ENCODE measurements at places on chromosomes 2 and 18.

GRCh38 chr2:45554073-45554741 is 56.9 kb downstream of the SRBD1 start:
- no peak for DNase-seq

DNA sequence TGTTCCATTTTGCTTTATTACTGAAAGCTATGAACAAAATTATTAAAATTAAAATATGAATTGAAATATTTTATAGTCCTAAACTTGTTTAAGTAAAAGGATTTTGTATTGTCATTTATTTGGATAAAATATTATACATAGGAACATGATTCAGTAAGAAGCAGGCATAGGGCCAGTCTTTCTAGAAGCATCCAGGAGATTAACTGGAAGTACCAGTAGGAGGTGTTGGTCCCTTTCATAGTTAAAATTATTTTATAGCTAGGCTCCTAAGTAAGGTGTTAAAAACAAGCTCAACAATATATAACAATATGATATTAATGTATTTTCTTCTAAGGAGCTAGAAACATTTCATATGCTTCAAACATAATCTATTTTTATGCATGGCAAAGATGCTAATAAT is 43.7 kb downstream of the FIGN start:
- no peak for DNase-seq

- DNase-seq: no peak
Measured at GRCh38 chr2:3703757-3704355, 481 bp downstream of the DCDC2C start.

DNA sequence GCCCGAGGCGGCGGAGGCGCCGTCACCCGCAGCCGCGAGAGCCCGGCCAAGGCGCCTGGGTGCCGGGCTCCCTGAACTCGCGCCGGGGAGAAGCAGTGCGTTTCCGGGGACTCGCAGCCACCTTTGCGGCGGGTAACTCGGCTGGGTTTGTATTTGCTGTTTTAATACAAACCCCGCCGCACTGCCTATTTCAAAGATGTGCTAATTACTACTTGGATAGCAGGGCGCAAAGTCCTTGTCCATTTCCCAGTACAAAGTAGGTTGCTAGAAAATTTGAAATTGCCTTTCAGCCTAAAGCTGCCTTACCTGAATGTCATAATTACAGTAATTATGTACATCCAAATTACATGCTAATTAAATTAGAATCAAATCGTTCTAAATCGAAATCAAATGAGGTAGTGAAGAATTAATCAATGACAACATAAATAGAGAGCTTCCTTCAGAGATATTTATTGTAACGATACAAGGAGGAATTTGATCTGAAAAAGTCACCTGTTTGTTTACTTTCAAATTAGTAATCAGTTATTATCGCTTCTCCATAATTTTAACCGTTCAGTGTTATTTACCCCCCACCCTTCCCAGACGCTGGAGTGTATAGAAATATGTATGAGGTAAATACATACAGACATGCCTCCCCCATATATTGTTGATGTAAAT is 8.1 kb downstream of the SP9 start:
- no peak for DNase-seq

DNA sequence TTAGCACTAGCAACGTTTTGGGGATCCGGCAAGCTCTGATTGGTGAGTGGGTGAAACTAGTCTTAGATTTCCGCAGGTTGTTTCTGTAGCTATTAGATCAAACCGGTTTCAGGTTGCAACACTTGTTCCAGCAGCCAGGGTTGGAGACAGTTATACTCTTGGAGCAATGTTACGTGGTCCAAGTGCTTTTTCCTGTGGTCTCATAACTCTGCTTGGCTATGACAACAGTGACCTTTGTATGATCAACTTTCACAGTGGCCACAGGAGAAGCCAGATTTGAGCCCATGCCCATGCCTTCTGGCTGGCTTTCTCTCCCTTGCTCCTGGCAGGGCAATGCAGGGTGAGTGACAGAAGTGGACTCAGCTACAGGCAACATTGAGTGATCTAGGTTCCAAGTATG is 84.5 kb upstream of the TAF1B start:
- no peak for DNase-seq

DNA sequence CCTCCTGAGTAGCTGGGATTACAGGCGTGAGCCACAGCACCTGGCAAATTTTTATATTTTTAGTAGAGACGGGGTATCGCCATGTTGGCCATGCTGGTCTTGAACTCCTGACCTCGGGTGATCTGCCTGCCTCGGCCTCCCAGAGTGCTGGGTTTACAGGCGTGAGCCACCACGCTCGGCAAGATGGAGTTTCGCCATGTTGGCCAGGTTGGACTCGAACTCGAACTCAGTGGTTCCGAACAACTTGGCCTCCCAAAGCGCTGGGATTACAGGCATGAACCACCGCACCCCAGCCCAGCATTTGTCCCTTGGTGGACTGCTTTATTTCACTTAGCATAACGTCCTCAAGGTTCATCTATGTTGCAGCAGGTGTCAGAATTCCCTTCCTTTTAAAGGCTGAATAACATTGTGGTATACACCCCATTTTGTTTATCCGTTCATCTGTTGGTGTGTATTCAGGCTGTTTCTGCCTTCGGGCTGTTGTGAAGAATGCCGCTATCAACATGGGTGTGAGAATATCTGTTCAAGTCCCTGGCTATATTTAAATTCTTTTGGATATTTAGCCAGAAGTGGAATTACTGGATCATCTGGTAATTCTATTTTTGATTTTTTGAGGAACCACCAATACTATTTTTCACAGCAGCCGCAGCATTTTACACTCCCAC is 1.2 kb upstream of the CENPA start:
- DNase-seq: no peak

- DNase-seq: no peak
Measured at GRCh38 chr2:65453916-65454315, 21.5 kb upstream of the SPRED2 start.

DNA sequence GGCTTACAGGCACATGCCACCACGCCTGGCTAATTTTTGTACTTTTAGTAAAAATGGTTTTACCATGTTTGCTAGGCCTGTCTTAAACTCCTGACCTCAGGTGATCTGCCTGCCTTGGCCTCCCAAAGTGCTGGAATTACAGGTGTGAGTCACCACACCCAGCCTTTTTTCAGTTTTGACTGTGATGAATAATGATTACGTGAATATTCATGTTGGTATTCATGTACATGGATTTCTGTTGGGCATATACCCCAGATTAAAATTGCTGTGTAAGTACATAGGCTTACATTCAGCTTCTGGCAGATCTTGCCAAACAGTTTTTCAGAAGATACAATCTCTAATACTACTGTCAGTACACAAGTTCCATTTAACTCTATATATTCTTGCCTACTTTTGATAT is 20.9 kb downstream of the SLC39A10 start:
- no peak for DNase-seq

- DNase-seq: no peak
Measured at GRCh38 chr2:233082931-233083755, 23.0 kb downstream of the INPP5D start.

DNA sequence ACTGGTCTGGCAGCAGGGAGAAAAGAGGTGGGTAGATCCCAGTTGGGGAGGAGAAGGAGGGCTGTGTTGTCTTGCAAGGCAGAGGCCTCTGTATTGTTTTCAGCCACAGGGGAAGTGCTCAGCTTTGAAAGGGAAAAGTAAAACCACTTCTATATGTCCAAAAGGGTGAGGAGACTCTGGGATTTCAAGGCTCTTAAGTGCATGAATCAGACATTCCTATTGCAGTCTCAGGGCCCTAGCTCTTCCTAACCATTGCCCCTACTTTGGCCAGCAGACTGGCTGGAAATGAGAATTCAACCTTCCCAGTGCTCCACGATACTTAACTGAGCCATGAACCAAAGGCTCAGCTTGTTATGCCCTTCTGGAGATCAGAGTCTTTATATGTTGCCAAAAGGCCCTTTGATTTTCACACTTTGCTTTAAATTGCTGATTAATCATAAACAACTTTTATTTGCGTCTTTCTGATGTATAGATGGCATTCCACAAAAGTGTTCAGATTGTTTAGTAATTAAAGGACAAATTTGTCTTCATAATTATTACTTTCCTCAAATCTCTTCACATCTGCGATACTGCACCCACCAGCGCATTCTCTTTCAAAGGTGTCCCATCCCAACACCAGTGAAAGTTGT is 313.8 kb upstream of the MMADHC start:
- no peak for DNase-seq

DNA sequence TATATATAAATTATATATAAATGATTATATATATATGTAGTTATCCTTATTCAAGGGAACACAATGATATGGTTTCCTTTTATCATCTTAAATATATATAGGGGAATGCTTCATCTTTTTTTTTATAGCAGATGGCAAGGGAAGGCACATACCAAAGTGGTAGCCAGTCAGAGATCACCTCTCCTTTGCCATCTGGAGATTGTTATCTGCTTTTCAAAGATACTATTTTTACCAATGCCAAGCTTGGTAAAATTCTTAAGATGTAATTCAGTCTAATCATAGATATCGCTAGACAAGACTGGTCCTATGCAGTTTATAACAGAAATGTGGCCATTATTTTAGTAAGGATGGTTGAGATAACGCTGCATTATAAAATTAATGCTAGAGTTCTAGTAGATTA is 64.7 kb upstream of the DSEL start:
- DNase-seq: no peak

DNA sequence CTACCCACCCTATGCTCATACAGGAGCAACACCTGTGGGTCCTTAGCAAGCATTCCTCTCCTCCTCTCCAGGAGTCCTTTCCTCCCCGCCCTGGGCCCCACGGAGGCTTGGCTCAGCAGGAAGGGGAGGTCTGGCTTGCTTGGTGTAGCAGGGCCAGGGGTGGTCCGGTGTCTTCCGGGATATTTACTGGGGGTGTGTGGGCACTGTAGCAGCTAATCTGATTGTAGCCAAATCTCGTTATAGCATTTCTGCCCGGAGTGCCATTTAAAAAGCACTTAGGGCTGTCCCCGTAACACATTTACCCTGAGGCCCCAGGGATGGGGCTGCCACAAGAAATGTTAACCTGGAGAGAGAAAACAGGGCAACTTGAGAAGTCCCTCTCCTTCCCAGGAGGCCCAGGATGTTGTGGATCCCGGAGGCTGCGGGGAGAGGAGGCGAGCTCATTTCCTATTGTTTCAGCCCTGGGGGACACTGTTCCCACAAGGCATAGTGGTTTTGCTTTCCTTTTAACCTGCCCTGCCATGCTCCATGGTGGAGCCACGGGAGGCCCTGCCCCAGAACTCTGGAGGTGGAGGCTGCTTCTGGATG is 134.5 kb downstream of the CLIP4 start:
- DNase-seq: no peak

DNA sequence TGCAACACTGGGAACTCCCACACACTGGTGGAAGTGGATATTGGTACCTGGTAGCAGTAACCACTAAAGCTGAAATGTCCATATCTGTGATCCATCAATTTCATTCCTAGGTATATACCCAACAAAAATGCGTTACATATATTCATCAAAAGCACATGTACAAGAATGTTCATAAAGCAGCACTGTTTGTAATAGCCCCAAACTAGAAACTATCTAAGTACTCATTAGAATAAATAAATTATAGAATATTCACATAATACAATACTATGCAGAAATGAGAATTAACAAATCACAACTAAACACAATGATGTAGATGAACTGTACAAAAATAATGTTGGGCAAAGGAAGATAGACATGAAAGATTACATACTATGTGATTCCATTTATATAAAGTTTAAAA is 11.1 kb upstream of the TLK1 start:
- DNase-seq: no peak

DNA sequence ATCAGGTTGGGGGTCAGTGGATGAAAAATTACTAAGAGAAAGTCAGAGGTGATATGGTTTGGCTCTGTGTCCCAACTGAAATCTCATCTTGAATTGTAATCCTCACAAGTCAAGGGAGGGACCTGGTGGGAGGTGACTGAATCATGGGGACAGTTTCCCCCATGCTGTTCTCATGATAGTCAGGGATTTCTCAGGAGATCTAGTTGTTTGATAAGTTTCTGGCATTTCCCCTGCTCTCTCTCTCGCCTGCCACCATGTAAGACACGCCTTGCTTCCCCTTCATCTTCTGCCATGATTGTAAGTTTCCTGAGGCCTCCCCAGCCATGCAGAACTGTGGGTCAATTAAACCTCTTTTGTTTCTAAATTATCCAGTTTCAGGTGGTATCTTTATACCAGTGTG is 945.8 kb upstream of the CRIM1 start:
- no peak for DNase-seq

- no peak for DNase-seq
Measured at GRCh38 chr2:237459741-237460174, 27.3 kb upstream of the MLPH start.

DNA sequence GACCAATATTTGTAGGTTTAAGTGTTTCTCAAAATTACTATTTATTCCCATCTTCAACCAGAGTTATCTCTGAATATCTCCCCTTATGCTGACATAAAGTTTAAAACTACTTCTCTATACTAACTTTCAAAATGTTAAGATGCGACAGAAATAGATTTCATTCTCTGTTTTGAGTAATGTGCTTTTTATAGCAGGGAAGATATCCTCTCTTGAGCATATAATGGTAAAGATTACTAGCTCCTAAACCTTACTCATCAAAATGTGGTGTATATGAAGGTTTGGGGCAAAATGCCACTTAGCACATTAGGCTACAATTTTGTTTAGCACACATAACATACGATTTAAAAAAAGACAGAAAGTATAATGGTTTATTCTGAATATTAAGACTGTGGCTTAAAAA is 54.4 kb downstream of the CWC22 start:
- no peak for DNase-seq

- no peak for DNase-seq
Measured at GRCh38 chr2:4965556-4966320, 726.4 kb upstream of the SOX11 start.

- DNase-seq: no peak
Measured at GRCh38 chr18:2625217-2625616, 30.3 kb upstream of the SMCHD1 start.

DNA sequence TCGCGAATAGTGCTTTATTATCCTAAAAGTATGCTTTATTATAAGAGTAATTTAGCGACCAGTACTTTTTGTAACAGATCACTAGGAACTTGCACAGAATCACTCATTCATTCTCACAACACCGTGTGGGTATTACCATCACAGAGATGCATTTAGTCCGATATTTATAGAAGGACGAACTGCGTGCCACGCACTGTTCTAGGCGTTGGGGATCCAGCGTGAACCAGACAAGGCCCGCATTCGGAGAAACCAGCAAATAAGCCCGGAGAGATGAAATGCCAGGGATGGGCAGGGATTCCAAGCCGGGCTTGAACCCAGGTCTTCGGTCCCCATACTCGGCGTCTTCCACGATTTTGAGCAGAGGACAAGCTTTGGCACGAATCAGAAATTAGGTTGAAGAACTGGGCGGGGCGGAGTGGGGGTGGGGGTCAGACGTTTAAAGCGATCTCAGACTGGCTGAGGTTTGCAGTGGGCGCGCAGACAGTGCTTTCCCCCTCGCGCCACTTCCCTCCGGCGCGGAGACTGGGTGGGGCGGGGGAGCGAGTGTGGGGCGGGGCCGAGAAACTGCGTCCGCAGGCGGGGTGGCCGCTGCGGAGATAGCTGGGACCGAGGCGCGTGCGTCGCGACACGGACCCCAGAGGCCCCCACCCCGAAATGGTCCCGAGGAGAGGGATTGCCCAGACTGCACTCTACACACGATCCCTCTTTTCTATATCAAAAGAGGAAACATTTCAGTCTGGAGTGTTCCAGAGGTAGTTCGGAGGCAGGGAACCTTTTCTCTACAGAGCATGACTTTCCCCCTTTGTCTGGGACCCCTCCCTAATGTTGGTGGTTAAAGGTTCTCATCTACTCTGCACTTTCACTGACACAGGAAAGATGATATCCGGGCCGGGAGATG is 1.1 kb upstream of the CXCR4 start:
- peak; percentile 28 for DNase-seq

GRCh38 chr2:127721311-127721977 is 20.1 kb downstream of the SFT2D3 start:
- DNase-seq: no peak
